Effector memory CD8-positive, alpha-beta T cell (primary cell): ENCODE measurements at places on chromosomes 5 and 9.

DNA sequence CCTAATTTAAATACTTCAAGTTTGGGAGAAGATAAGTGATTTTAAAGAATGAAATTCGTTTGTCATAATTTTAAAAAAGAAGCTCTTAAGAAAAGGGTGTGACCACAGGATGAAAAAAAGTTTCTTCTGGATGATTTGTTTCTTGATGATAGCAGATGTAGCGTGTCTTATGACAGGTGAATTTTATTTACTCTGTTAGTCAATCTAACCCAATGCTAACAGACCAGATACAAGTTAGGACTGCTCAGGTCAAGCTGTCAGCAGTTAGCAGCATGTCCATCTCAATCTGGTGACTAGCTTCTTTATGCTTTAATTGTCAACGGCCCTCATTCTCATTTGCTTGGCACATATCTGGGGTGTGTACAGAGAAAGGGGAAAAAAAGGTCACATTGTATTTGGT, 456.0 kb downstream of the BNC2 start:
- DNase-seq, result no peak

- DNase-seq, result no peak
Observed at GRCh38 chr5:32360906-32361305, 48.2 kb upstream of the MTMR12 start.

DNA sequence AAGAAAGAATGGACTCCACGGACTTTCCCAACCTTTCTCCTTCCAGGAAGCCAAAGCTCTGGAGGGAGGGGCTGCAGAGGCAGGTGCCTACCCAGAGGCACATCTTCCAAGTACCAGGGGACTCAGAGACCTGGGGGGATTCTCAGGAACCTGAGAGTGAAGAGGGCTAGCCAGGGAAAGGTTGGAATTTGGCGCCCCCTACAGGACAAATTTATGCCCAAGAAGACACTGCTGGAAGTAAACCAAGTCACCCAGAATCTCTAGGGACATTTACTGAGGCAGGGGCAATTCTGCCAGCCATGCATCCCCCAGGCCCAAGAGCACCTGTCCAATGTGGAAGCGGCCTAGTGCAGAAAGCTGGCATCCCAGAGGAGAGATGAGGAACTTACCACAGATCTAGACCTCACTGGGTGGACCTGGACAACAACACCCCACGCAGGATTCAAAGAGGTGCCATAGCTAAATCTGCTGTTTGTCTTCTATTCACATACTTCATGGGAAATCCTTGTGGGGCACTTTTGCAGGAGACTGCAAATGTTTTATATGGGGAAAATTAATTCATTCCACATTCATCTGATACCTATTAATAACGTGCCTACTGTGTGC, 25.9 kb upstream of the IDNK start:
- DNase-seq, result peak; percentile 29

DNA sequence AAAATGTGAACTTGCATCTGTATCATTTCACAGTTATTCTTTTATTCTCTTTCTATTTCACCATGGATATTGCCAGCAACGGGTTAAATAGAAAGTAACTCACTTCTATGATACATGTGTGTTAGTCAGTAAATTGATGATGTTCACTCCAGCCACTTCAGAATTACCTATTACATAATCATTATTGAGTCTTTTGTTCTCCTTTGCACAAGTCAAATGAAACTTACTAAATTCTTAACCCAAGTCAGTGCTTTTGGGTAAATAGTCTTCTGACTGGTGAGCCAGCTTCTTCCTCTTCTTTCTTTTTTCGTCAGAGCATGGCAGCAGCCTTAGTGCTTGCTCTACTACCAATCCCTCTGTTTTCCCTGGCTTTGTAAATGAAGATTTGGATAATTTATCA, 344.3 kb downstream of the RAB3C start:
- no peak for DNase-seq

GRCh38 chr9:33044677-33045282, 19.7 kb downstream of the DNAJA1 start:
- no peak for DNase-seq

GRCh38 chr9:130938184-130938651, 829 bp downstream of the FIBCD1 start:
- no peak for DNase-seq
